NCI-H446 (cell line): ENCODE measurements at places on chromosomes 16 and 17.
A peak's percentile ranks its signal among the peaks of the same experiment; 100 is the strongest.

- DNase-seq: no peak
These were observed 11.4 kb downstream of the DYNC1LI2 start for GRCh38 chr16:66740010-66740409.

GRCh38 chr16:78310990-78311561, 211.6 kb downstream of the WWOX start:
- DNase-seq: no peak

DNA sequence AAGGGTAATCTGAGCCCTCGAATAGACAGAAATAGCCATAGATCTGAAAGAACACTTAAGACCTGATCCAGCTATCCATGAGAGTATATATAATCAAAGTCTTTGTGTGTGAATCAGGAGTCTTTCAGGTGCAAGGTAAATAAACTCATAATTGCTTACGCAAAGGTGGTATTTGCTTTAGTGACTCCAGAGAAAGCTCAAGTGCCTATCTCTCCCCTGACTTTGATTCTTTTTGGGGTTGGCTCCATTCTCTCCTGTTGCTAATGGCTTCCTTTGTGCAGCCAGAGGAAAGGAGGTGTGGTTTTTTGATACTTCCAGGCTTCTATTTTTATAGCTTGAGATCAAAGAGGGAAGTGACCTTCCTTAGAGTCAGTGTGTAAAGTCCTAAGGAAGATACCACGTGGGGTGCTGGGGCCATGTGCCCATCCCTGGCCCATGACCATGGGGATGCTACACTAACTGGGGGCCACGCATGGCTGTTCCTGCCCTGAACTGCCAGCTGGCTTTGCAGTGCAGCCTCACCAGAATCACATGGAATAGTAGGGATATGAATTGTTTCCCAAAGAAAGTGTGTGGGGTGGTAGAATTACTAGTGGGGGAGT, 45.8 kb downstream of the TENT4B start:
- no peak for DNase-seq

DNA sequence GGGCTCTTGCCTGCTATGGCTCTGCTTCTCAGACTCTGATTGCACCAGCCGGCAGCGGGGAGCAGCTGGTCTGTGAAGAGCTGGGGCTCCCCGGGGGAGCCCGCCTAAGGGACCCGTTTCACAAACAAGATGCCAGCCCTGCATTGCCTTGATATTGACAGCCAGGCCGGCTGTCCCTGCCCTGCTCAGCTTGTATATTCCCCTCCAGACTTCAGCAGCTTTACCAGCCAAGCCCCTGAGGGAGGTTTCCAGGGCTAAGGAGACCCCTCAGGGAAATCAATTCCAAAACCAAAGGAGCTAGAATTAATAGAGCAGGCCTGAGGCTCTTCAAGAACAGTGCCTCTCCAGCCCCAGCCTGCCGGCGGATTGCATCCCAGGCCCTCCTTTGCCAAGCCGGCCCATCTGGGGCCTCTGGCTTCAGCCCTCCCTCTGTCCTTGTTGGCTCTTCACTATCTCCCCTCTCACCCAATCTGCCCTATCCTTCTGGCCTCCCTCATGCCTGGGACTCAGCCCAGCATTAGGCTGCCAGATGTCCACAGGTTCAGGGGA, 5.7 kb downstream of the CALB2 start:
- DNase-seq: no peak

DNA sequence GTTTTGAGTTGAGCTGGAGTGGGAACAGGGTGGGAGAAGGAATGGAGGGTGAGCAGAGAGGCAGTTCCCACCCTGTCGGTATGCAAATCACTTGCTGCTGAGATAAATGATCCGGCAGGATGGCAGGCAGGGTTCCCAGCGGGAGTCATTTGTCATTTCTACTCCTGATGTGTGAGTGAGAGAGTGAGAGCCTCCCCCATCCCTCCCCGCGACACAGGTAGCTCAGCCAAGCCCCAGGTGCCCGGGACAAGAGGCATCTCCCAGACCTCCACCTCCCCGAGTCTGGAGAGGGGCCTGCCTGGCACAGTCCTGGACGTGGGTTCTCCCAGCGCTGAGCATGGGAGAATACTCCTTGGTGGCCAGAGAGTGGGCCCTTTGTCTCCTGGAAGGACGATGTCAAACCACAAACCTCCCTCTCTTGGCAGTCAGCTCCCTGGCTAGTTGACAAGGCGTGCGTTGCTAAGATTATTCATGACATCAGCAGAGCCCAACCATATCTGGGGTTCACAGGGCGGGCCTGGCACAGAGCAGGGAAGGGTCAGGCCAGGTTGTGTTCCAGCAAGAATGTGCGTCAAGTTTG, 33.7 kb upstream of the TNRC6C start:
- no peak for DNase-seq

GRCh38 chr16:70788668-70789594, 12.0 kb downstream of the VAC14 start:
- DNase-seq: no peak

GRCh38 chr16:2082171-2082982, 34.6 kb downstream of the TSC2 start:
- DNase-seq: no peak

DNA sequence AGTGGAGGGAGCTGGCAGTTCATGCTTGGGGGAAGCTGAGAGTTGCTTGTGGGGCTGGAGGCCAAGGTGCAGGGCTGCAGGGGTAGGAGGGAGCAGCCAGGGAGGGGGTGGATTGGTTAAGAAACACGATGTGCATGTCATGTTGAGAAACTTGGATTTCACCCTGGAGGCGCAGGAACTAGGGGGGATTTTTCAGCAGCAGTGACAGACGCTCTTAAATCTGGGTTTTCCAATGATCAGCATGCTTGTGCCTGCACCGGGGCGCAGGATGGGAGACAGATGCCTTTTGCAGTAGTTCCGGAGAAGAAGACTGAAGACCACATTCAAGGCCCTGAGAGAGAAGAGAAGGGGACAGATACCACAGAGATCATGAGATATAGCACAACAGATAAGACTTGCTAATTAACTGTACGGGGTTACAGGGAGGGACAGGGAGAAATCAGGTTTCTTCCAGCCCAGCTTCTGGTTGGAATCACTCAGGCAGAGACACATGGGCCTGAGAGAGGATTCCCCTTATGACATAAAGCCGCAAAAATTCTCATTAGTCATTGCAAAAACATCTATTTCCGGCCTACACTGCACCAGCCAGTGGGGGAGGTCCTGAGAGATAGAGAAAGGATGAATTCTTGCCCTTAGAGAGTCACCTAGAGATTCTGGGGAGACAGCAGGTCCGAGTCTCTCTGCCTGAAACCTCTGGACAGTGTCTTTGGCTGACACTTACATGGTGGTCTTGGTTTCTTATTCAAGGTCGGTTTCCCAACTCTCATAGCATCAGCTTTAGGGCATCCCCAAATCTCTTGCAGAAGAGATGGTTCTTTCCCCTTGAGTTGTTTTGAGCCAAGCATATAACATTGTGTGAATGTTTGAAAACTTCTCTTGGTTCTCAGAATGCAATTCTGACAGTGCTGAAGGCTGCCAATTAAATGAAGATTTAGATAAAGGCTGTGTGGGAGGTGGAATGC, 27.1 kb downstream of the CDH13 start:
- no peak for DNase-seq

GRCh38 chr17:10471858-10472257, 2.5 kb upstream of the MYH4 start:
- no peak for DNase-seq

GRCh38 chr16:35134471-35134870, 1675.1 kb downstream of the TP53TG3F start:
- DNase-seq: no peak

DNA sequence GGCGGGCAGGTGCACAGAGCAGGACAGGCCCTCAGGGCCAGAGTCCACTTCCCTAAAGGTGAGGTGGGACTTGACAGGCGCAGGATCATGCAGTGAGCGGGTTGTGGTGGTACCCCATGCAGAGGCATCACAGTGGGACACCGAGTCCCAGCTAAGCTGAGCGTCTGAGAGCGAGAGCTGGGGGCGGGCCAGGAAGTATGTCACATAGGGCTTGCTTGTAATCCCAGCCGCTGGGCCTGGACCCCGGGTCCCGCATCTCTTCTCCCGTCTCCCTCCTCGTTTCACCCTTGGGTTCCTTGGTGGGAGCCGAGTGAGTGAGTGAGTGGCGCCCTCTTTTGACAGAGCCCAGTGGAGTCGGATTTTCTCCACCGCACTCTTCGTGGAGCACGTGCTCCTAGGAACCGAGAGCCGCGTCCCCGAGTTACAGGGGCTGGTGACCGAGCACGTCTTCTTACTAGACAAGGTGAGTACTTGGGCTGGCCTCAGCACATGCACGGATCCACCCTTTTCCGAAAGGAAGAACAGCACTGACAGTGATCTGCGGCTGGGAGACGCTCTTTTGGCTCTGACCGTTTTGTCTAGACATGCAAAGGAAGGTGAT, 50.8 kb upstream of the ENDOV start:
- DNase-seq: peak; percentile 26

- DNase-seq: no peak
These were observed 12.9 kb upstream of the TOM1L1 start for GRCh38 chr17:54887787-54888186.

DNA sequence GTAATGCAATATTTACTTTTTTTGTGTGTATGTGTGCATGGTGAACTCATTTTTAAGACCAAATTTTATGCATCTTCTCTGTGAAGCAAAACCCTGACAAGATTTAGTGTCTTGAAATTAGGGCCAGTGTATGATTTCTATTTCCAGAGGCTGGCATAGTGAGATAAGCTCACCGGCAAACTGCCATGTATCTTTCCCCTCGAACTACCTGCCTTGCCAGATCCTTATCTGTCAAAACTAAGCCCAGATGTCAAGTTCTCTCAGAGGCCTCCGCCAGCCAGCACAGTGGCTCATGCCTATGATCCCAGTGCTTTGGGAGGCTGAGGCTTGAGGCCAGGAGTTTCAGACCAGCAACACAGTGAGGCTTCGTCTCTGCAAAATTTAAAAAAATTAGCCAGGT, 10.0 kb downstream of the USP32 start:
- DNase-seq: no peak

- no peak for DNase-seq
These were observed 931 bp upstream of the WIPF2 start for GRCh38 chr17:40218006-40218739.

GRCh38 chr16:56408379-56409098, 16.8 kb downstream of the AMFR start:
- no peak for DNase-seq

DNA sequence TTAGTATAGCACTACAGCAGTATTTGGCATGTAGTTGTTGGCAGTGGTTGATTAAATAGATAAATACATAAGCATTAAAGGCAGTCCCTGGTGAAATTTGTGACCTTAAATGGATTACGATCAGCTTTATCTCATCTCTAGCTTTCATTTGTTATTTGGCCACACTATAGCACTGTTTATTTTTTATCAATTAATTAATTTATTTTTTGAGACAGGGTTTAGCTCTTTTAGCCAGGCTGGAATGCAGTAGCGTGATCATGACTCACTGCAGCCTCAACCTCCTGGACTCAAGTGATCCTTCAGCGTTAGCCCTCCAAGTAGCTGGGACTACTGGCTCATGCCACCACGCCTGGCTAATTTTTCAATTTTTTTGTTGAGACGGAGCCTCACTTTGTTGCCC, 18.7 kb upstream of the ARHGAP17 start:
- DNase-seq: no peak

DNA sequence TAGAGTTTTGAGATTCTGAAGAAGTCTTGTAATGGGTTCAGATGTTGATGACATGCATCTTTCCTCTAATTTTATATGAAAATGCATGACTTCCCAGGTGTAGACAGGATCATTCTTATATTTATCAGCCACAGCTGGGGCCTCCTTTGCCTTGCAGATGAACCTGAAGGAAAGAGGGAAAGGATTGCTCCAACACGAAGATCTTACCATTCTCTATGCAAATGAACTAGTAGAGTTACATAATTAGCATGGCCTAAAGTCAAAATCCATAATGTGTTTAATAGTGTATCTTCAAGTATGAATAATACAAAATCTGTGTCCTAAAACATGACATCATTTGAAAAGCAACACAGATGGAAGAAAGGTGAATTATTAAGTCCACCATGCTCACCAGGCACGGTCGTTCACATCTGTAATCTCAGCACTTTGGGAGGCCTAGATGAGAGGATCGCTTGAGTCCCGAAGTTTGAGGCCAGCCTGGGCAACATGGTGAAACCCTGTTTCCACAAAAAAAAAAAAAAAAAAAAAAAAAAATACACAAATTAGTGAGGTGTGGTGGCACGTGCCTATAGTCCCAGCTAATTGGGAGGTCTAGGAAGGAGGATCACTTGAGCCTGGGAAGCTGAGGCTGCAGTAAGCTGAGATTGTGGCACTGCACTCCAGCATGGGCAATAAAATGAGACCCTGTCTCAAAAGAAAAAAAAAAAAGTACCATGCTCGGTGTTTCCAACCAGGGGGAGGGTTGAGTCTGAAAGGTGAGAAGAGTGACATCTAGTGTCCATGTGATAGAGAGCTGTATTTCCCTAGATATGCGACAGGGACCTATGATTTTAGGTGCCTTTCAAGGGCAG, 6.3 kb downstream of the VWA3A start:
- peak; percentile 66 for DNase-seq

- peak; percentile 2 for DNase-seq
These were observed 27.1 kb upstream of the DBNDD1 start for GRCh38 chr16:90046122-90046970.

- no peak for DNase-seq
These were observed at the start of gene ACE for GRCh38 chr17:63476854-63477479. Gene ACE, plus strand, starts transcription at chr17:63477061. Its CDS starts 34 bp downstream, at chr17:63477095.

DNA sequence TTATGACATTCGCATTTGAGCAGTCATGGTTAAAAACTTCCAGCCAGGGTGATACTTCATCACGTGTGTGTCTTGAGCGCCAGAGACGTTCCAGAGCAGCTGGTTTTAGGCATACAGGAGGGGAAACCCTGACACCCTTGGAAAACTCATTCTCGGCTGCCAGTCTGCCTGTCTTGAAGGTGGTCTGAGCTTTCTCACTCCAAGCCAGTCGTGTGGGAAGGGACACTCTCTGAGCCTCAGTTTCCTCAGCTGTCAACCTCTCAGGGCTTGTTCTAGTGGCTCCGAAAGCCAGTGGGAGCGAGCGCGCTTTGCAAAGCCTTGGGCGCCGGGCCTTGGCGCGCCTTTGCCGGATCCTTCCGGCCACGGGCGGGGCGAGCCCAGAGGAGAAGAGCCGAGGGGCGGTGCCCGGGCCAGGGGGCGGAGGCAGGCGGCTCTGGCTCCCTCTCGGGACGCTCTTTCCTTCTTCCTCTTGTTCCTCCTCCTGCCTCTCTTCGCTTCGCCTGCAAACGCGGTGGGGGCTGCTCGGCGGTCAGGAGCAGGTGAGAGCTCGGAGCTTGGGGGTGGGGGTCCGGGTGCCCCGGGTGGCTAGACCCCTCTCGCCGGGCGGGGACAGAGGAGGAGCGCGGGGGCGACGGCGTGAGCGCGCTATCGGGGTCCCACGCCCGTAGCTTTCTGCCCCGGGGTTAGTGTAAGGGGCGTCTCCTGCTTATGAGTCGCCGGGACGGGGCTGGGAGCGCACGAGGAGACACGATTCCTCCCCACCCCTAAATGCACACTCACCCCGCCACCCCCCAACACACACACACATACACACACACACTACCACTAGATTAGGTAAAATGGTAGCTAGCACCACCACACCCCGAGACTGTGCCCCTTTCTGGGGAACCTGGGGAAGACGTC, at the start of gene LDAF1:
TSS of gene LDAF1 (plus strand) at position 467 of the 903 bp plus-strand sequence. CDS start 2,509 bp downstream, outside the sequence.
- DNase-seq: peak; percentile 80

DNA sequence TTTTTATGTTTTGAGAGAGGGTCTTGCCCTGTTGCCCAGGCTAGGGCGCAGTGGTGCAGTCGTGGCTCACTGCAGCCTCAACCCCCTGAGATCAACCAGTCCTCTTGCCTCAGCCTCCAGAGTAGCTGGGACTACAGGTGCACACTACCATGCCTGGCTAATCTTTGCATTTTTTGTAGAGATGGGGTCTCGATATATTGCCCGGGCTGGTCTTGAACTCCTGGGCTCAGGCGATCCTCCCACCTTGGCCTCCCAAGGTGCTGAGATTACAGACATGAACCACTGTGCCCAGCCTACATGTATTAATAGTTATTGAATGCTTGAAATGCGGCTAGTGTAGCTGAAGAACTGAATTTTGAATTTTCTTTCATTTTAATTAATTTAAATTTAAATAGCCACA, 12.2 kb downstream of the C1QTNF1 start:
- DNase-seq: no peak
